ENCODE measurements at places on chromosomes 16 and 17. TPM values are rescaled to one million over a fixed set of nuclear protein-coding genes. Genes with fewer than 3 reads are reported as not detected.

DNA sequence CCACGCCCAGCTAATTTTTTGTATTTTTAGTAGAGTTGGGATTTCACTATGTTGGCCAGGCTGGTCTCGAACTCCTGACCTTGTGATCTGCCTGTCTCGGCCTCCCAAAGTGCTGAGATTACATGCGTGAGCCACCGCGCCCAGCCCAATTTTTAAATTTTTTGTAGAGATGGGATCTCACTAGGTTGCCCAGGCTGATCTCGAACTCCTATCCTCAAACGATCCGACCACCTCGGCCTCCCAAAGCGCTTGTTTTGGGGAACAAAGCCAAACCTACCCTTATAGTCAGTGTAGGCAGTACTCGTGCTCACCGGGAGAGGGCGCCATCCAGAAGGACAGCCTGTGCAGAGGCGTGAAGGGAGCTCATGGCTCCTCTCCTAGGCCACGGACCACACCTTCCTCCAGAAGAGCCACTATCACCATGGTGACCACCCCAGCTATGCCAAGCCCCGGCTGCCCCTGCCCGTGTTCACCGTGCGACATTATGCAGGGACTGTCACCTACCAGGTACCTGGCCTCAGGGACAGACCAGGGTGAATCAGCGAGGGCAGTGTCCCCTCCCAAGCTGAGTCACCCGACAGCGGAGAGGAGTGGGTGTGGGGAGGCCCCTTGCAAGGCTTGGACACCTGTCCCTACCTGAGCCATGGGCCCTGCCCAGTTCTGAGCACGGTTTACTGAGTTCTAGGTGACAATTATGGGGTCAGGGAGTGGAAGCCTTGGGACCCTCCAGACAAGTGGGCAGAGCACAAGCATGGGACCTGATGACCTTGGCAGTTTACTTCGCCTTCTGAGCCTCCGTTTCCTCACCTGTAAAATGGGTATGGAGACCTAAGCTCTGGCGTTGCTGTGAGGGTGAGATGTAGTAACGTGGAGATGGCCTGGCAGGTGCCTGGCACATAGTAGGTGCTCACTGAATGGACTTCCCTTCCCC lies 13.7 kb downstream of the MYO15B start:
- H3K4me3 ChIP-seq: no peak overlapping the region
- H3K36me3 ChIP-seq: no peaks in the 10 kb centered on the region
- peak; percentile 98 for DNase-seq

The ABAT gene
- 13.6 TPM for total RNA-seq

The PIK3R5 gene
- 41.2 TPM for total RNA-seq

The COPS3 gene
- 71.5 TPM for total RNA-seq

The TMEM100 gene
- total RNA-seq: 4.3 TPM

DNA sequence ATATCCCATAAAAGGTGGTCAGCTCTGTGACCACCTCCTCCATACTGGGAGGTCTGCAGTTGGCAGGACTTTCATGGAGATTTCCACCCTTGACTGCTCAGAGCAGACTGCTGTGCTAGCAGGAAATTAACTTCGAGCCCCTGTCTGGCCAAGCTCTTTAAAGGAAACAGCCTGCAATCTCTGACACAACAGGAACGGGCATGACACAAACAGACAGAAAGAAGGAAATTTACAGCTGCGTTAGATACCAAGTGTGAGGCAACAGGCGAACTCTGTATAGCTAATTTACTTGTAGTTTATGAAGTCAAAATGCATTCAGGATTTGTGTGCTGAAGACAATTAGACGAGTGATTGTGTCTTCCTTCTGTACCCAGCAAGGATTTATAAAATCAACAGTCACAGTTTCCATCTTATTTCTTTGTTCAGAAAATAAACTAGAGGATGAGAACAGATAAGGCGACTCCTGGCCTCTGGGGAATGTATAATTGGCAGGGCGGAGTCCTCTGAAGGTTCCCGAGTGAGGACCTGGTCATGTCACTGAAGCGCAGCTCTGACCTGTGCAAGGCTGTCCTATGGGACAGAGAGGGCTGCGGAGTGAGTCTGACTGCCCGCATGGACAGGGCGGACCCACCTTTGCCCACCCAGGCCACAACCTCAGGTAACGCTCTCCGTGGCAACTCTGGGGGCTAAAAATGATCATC lies 16.1 kb downstream of the WIPI1 start:
- H3K4me1 ChIP-seq: no peaks in the 10 kb centered on the region
- no peak overlapping the region for H3K4me3 ChIP-seq
- no peak for DNase-seq
- peaks cover 13% of the 10 kb centered on the region for H3K36me3 ChIP-seq

The ARHGDIG gene
- total RNA-seq: 21.0 TPM

GRCh38 chr17:79904865-79905264 lies 65.6 kb upstream of the CBX4 start:
- H3K4me3 ChIP-seq: no peak overlapping the region
- H3K27me3 ChIP-seq: no peaks in the 10 kb centered on the region
- peak; percentile 17 for DNase-seq
- no peaks in the 10 kb centered on the region for H3K4me1 ChIP-seq
- no peak overlapping the region for H3K27ac ChIP-seq

The C16orf89 gene
- total RNA-seq: not detected

- no peaks in the 10 kb centered on the region for H3K4me1 ChIP-seq
- H3K27ac ChIP-seq: no peak overlapping the region
- peaks cover 51% of the 10 kb centered on the region for H3K36me3 ChIP-seq
- H3K27me3 ChIP-seq: no peaks in the 10 kb centered on the region
- H3K4me3 ChIP-seq: no peak overlapping the region
Observed at GRCh38 chr16:19040400-19040799, 27.0 kb upstream of the COQ7 start.

DNA sequence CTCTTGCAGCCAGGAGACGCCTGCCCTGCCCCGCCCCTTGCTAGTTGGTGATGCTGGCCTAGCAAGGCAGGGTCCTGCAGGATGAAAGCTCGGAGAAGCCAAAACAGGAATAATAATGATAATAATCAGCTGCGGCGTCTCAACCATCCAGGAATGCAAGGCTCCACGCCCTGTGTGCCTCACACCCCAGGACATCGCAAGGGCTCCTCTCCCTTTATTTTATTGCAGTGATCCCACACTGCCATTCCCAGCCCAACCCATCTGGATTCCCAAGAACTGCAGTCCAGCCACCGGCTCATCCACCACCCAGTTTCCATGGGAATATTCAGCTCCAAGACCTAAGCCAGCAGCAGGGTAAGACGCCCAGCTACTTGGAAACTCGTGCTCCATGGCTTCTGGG lies 21.0 kb upstream of the ZNF652 start:
- H3K27me3 ChIP-seq: no peaks in the 10 kb centered on the region
- H3K4me1 ChIP-seq: peaks cover 5% of the 10 kb centered on the region
- H3K27ac ChIP-seq: no peak overlapping the region
- no peaks in the 10 kb centered on the region for H3K36me3 ChIP-seq

DNA sequence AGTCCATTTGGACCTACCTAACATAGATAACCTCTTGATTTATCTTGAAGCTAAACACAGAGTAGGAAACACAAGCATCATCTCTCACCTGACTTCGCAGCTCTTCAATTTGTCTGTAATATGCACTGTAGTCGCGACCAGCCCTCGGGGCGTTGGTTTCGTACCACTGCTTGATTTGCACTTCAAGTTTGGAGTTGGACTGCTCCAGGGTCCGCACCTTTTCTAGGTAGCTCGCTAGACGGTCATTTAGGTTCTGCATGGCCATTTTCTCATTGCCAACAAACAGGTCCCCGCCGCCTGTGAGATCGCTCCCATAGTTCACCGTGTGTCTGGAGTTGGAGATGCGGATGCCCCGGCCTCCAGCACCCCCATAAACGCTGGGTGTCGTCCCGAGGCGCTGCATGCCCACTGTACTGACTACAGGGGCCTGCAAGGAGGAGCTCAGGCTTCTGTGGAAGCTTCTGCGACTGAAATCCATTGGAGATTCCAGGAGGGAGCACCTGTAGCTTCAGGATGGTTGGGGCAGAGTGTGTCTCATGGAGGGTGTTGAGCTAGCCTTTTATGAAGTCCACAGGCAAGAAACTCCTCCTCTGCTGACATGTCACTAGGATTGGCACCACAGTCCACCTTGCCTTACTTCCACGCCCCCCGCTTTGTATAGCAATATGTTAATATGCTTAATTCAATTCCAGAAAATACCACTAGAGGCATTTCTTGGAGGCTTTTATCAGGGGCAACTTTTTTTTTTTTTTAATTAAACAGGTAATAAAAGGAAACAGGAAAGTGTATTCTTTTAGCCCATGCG lies at the start of gene KRT20:
Gene KRT20, minus strand, starts transcription at position 535 of the 805 bp plus-strand sequence. Its CDS starts 57 bp downstream, at position 478.
- peaks cover 5% of the 10 kb centered on the region for H3K27me3 ChIP-seq
- DNase-seq: no peak
- H3K36me3 ChIP-seq: no peaks in the 10 kb centered on the region
- H3K4me3 ChIP-seq: no peak within 1 kb of the TSS

The STX4 gene
- 35.6 TPM for total RNA-seq

DNA sequence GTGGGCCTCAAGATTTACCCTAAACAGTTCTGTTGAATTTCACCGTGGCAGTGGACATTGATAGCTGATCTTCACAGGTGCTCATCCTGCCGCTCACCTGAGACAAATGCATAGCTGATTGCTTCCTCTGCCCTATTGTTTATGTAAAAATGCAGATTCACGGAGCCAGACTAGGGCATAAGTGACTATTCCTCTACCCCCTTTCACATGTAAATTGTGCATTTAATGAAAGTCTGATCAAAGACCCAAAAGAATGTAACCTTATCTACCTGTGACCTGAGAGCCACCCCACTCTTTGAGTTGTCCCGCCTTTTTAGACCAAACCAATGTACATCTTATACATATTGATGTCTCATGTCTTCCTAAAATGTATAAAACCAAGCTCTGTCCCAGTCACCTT lies 312.4 kb upstream of the CDH5 start:
- no peak overlapping the region for H3K27ac ChIP-seq
- H3K4me3 ChIP-seq: no peak overlapping the region
- H3K4me1 ChIP-seq: no peaks in the 10 kb centered on the region

The ANKFN1 gene
- total RNA-seq: not detected

The NXN gene
- total RNA-seq: 201 TPM

GRCh38 chr17:5110816-5111215 lies 862 bp downstream of the ZNF232 start:
- peak overlapping the region; percentile 85 for H3K27ac ChIP-seq
- peak; percentile 67 for DNase-seq
- H3K27me3 ChIP-seq: no peaks in the 10 kb centered on the region
- peak overlapping the region; percentile 87 for H3K4me3 ChIP-seq
- peaks cover 60% of the 10 kb centered on the region for H3K36me3 ChIP-seq

- no peaks in the 10 kb centered on the region for H3K27me3 ChIP-seq
- DNase-seq: no peak
- no peaks in the 10 kb centered on the region for H3K36me3 ChIP-seq
- H3K4me1 ChIP-seq: no peaks in the 10 kb centered on the region
- no peak overlapping the region for H3K4me3 ChIP-seq
- no peak overlapping the region for H3K27ac ChIP-seq
Observed at GRCh38 chr16:83472776-83473501, 334.8 kb upstream of the HSBP1 start.

DNA sequence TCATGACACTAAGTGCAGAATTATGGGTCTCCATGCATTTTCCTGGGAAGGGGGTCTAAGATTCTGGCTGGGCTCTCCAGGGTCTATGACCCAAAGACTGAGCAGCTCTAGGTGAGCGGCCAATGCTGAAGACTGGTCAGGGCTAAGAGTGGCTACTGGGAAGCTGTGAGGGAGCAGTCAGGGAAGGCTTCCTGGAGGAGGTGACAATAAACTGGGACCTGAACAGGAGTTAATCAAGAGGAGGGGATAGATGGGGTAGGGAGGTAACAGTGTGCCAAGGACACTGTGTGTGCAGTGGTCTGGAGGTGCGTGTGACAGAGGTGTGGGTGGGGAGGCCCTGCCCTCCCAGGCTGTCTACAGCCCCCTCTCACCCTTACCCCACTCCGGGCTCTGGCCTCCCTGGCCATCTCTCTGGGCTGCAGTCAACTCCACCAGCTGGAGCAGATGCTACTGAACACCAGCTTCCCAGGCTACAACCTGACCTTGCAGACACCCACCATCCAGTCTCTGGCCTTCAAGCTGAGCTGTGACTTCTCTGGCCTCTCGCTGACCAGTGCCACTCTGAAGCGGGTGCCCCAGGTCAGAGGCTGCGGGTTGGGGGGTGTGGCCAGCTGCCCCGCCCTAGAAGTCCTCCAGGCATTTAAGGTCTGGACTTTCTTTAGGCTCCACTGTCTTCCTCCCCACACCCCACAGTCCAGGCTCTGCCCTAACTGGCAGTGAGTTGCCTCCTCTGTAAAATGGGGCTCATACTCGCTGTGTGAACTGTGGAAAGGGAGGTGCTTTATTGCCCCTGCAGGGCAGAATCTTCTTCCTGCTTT lies 20.4 kb downstream of the ADGRG5 start:
- no peaks in the 10 kb centered on the region for H3K36me3 ChIP-seq
- DNase-seq: no peak
- no peaks in the 10 kb centered on the region for H3K27me3 ChIP-seq
- no peaks in the 10 kb centered on the region for H3K4me1 ChIP-seq
- no peak overlapping the region for H3K4me3 ChIP-seq

The SLC13A2 gene
- not detected for total RNA-seq

DNA sequence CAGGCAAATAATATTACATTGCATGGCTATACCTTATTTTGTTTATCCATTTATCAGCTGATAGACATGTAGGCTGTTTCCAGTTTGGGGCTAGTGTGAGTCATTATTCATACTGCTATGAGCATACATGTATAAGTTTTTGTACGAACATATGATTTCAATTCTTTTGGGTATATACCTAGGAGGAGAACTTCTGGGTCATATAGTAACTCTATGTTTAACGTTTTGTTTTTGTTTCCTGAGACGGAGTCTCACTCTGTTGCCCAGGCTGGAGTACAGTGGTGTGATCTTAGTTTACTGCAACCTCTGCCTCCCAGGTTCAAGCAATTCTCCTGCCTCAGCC lies 2.4 kb upstream of the ITGAL start:
- H3K4me1 ChIP-seq: no peaks in the 10 kb centered on the region
- H3K4me3 ChIP-seq: no peak overlapping the region
- no peaks in the 10 kb centered on the region for H3K27me3 ChIP-seq
- DNase-seq: no peak
- H3K27ac ChIP-seq: no peak overlapping the region
